Left renal cortex interstitium (tissue), 4 donors: ENCODE measurements at places on chromosomes 13 and 19.

- DNase-seq: no peak
Measured at GRCh38 chr13:23858546-23858945, 30.7 kb downstream of the MIPEP start.

DNA sequence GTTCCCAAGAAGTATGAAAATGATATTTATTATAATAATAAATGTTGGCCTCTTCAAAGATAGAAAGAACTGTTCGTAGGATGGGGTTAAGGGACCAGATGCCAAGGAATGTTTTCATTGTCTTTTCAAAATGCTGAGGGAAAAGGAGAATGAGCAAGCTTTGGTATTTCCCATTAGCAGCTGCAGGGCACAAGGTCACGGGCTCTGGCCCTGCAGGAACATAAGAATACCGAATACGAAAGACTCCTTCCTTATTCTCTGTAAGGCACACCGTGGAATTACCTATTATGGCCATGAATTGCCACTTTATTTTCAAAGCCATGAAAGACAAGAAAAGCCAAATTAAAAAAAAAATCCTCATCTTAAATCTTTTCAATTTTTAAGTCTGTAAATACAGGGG, 49.6 kb upstream of the OLFM4 start:
- DNase-seq: no peak

- DNase-seq: no peak
Measured at GRCh38 chr19:13951799-13952153, 533 bp upstream of the DCAF15 start.

GRCh38 chr19:45764475-45764874, 4.6 kb downstream of the SIX5 start:
- no peak for DNase-seq

DNA sequence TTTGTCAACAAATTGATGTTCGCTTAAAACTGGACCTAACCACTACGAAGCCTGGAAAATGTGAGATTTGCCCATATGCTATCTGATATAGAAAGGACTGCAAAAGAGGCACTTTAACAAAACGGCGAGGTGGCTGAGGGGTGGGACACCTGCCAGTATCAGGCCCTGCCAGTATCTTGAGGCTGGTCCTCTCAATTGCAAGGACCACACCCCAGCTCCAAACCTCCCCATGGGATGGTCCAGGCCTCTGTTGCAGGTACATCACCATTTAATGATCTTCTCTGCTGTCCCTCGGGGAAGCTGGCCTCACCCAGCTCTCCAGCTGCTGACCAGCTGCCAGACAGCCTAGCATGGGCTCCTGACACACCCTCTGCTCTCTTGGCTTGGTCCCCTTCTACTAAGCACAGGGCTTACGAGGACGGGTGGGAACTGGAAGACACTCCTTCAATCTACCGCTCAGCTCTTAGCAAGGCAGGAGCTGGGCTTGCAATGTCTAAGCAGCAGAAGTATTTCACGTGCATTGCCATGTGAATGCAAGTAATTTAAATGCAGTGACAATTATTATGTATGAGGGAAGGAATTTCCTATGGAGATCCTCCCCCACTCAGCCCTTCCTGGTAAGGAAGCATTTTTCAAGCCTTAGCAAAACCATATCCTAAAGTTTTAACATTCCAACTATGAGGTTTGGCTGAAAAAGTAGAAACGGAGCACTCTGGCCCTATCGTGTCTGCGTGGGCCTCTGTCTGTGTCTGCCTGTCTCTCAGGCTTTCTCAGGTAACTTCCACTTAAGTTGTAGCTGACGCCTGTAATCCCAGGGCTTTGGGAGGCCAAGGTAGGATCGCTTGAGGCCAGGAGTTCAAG, 63.9 kb downstream of the LATS2 start:
- DNase-seq: no peak

DNA sequence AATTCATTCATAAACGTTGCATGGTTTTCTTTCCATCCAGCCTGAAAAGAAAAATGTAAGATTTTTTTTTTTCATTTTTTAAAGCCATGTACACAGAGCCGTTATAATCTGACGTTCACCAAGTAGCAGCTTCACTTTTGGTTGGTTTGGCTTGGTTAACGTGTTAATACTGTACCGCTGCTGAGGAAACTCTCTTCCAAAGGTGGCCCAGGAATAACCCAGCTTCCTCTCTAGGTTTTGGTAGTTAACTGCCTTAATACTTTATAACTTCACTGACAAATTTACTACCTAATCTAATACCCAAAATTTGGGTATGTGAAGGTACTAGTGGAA, 1.7 kb downstream of the INTS6 start:
- DNase-seq: no peak

- DNase-seq: no peak
Measured at GRCh38 chr19:3968556-3969434, 2.1 kb downstream of the DAPK3 start.

DNA sequence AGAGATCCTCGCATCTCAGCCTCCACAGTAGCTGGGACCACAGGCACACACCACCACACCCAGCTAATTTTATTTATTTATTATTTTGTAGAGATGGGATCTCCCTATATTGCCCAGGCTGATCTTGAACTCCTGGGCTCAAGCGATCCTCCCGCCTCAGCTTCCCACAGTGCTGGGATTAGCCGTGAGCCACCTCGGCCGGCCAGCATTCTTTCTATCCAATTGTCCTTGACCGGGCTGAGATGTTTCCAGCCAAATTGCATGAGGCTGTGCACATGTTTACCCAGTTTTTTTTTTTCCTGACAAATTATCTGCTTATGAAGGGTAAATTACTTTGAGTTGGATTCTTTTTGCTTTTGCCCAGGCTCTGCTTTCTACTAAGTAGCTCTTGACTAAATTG, 28.2 kb downstream of the UNC13A start:
- DNase-seq: no peak

GRCh38 chr13:39961036-39961435, 305.6 kb downstream of the COG6 start:
- DNase-seq: no peak

DNA sequence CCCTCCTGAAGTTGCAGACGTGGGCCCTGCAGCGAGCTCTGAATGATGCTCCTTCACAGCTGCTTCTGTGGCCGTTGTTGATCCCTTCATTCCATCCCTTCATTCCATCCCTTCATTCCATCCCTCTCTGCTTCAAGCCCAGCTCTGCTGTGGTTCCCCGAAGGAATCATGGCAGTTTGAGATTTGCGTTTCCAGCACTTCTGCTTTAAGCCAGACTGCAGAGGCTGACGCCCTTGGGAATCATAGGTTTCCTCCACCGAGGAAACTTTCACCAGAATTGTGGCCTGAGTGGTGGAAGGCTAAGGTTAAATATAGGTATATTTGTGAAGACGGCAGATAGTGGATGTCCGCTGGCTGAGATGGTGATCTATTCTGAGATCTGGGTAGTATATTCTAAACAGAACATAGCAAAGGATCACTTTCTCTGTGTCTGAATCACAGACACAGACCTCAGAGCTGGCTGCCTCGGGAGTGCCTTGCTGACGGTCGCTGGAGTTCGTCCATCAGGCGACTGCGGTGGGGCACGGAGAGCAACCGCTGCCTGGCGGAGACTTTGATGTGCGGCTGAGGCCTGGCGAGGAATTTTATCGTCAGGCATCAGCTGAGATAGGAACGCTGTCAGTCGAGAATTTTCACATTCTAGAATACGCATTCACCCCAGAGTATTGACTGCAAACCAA, 42.8 kb upstream of the DCUN1D2 start:
- no peak for DNase-seq

GRCh38 chr19:2507109-2507508, 31.2 kb downstream of the GADD45B start:
- no peak for DNase-seq

DNA sequence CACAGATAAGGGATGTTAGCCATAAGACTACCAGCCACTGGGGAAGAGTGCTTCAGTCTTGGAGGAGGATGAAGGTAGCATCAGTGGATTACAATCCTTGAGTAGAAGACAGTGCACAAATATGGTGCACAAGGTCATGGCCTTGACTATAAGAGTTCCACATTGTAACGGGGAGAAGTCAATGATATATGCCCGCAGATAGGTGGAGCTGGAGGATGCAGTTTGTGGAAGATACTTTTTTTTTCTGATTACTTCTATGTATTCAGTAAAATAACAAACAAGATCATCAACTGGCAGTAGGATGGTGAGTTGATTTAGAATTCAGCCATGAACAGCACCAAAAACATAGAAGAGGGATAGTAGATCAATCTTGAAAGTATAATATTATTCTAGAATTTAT, 926.8 kb upstream of the MIR17HG start:
- no peak for DNase-seq

GRCh38 chr19:49567861-49568441, 12.4 kb downstream of the NOSIP start:
- no peak for DNase-seq

DNA sequence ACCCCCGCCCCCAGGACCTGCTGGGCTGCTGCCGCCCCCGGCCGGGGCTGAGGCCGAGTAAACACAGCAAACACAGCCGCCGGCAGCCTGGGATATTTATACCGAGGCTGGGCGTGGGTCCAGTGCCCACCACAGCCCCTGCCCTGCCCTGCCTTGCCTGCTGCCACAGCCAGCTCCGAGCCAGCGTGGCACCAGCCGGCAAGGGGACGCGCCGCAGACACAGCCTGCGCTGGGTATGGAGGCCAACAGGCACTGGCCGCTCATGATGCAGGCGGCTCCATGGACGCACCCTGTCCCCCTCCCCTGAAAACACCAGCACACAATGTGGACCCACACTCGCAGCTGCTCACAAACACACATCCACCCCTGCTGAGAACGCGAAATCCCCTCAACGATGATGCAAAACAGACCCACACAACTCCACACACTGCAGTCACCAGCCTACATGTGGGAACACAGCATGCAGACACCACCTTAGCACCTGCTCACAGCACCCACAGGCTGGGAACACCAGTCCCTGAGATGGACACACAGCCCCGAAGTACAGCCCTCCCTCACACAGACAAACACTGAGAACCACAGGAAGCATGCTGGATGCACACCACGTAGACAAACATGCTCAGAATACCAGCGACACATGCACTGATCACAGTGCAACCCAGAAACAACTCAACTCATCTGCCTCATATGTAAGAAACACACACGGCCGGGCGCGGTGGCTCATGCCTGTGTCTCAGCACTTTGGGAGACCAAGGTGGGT, 16.2 kb downstream of the CCDC97 start:
- no peak for DNase-seq

GRCh38 chr13:24683351-24683750, 3.1 kb downstream of the ATP12A start:
- no peak for DNase-seq

- DNase-seq: no peak
Measured at GRCh38 chr19:1046117-1046626, 6.3 kb downstream of the ABCA7 start.

- DNase-seq: no peak
Measured at GRCh38 chr13:80151016-80151415, 189.9 kb downstream of the SPRY2 start.

DNA sequence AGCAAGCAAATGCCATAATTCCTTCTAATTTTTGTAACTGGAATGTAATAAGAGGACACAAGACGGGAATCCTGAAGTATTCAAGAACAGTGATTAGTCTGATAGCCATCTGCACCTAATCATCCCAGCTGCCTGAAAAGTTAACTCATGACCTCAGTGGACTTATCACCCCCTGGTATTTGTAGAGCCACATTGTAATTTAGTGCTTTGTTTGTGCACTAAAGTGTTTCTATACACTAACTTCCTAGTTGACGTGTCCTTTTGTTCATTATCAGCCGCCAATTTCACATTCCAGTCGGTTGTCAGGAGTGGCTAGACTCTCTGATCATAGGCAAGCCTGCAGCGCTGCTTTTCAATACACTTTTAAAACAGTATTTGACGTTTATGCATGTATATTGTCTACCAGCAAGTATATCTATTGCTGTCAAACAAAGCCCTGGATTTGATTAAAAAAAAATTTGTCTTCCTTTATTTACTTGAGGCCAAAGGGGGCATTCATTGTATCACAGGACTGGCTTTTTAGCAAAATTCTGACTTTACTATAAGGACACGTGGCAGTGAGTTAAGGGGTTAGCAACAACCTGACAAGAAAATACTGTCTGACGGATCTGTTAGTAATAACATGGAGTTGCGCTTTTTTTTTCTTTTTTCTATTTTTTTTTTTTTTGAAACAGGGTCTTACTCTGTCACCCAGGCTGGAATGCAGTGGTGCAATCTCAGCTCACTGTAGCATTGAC, 10.4 kb upstream of the SOX21 start:
- no peak for DNase-seq

GRCh38 chr13:40440990-40441820, 225.2 kb downstream of the FOXO1 start:
- DNase-seq: no peak

DNA sequence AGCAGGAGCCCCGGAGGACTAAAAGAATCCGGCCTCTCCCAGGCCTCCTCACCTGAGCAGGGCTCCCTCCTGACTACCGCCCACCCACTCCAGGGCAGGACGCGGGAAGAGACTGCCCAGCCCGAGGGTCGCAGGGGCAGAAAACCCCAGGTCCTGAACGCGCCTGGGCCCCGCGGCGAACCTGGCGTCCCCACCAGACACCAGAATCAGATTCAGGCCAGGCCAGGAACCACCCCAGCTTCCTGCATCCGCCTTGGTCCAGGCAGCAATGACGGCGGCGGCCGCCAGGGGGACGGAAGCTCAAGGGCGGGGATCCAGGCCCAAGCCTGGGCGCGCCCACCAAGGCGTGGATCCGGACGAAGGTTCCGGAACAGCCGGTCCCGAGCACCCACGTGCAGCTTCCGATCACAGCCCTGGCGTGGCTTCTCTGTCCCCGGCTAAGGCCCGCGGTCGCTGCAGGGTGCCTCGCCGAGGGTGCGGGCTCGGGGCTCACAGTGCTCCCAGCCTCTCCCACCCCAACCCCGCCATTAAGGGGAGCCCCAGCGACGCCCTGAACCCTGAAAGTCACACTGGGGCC, 3.6 kb downstream of the LGALS7 start:
- DNase-seq: peak; percentile 70

GRCh38 chr13:46307554-46307953, 79.5 kb downstream of the RUBCNL start:
- DNase-seq: no peak

DNA sequence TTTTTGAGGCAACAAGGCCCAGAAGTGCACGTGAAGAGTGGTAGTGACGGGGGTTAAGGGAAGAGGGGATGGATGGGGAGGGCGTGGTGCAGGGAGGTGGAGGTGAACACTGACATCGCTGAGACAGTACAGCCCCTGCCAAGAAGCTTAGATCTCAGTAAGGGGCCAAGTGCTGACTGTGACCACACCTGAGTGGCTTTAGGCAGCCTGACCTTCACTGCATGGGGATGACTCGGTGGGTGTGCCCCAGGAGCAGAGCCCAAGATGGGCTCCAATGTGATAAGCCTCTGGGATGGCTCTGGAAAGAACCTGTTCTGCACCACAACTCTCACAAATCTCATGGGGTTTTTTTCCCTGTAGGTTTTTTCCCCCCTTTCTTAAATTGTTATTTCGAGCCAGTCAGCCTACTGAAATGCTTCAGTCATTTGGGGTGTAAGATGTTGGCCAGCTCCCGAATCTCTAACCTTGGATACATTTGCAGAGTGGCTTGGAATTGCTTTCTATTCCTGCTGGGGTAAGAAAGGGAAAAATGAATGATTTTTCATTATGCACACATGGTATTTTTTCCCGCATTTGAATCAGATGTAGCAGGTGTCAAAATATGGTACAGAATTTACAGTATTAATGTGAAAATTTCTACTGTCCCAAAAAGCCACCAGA, 165.0 kb downstream of the TM9SF2 start:
- DNase-seq: no peak

GRCh38 chr13:80884056-80884785, 543.3 kb upstream of the SPRY2 start:
- no peak for DNase-seq

- no peak for DNase-seq
Measured at GRCh38 chr19:29685326-29685725, 20.1 kb downstream of the PLEKHF1 start.

GRCh38 chr19:16013851-16014840, 62.1 kb upstream of the TPM4 start:
- DNase-seq: no peak

- DNase-seq: peak; percentile 82
Measured at GRCh38 chr13:33285420-33286124, at the start of gene STARD13. Gene STARD13, minus strand, starts transcription at chr13:33285755. Its CDS starts 117 bp downstream, at chr13:33285638.
